ENCODE measurements at places on chromosomes 5 and 9. TPM values are rescaled to one million over a fixed set of nuclear protein-coding genes. Genes with fewer than 3 reads are reported as not detected.

GRCh38 chr9:129287619-129288305 is 109.7 kb upstream of the IER5L start:
- DNase-seq = no peak

- no peak for DNase-seq
Observed at GRCh38 chr9:98927724-98928123, 16.0 kb upstream of the COL15A1 start.

- no peak for DNase-seq
Observed at GRCh38 chr5:32346869-32347268, 34.1 kb upstream of the MTMR12 start.

GRCh38 chr9:128216781-128217553 is 13.8 kb downstream of the DNM1 start:
- peak; percentile 57 for DNase-seq

- DNase-seq = no peak
Observed at GRCh38 chr5:181233088-181233800, 10.2 kb downstream of the TRIM41 start.

DNA sequence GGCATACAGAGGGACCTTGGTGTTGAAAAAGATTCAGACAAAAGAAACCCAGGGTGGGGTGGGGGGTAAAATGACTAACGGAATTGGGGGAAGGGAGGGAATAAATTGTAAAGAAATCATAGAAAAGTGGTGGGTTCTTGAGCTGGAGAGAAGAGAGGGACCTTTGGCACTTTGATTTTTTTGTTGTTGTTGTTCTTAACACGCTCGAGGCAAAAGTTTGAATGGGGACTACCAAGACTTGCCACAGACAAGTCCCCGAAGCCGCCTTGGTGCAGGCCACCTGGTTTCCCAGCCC is 616 bp downstream of the VCAN start:
- DNase-seq = no peak

DNA sequence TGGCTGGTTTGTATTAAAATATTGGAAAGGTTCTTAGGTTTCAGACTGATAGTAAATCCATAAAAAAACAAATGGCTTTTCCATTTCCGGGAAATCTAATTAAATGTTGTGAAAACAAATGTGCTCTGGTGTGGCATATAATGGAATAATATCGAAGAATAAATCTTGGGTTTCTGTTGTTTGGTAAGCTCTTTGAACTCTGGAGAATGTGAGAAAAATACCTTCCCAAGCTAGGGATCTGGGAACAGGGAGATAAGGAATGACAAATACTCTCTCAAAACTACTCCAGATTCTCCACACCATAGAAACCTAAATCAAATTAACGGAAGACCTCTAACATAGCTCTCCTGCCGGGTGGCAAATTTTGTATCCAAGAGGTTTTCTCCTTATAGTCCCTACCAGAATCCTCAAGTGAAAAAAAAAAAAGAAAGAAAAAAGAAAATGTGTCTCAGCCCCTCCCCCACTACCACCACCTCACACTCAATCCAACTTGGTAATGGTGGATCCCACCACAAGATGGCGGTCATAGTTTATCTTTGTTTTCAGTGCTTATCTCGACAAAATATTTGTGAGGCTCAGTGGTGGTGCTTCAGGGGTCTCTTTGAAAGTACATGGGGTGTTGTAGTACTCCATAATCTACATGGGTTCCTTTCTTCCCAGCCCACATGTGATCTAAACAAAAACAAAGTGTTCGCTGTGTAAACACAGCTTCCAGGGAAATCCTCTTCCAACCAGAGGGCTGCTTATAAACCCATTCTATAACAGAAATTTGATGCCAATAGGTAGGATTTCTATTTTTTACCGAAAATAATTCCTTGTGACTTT is 54.5 kb upstream of the FST start:
- DNase-seq = no peak

GRCh38 chr9:97280755-97281330 is 26.6 kb upstream of the CCDC180 start:
- no peak for DNase-seq

GRCh38 chr9:15048772-15049171 is 138.5 kb upstream of the FREM1 start:
- no peak for DNase-seq

GRCh38 chr5:83922699-83923098 is 202.0 kb upstream of the HAPLN1 start:
- DNase-seq = no peak

DNA sequence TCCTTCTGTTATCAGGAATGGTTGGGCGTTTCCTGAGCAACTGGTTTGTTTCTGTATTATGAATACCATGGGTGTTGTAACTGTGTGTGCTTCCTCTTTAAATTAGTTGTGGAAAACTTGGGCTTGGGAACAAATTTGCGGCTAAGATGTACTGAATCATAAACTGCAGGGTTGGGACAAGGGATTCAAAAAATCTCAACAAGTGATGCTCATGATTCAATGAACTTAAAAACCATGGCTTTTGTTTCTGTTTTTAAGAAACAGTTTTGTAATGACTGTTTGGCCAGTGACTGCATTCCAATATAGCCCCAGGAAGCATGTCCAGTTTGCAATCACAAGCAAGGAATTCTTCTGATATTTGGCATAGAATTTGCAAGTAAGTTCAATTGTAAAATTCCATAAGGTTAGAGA is 657.5 kb upstream of the WWC1 start:
- no peak for DNase-seq

- DNase-seq = no peak
Observed at GRCh38 chr9:94286116-94286515, 27.0 kb downstream of the ZNF169 start.

- DNase-seq = no peak
Observed at GRCh38 chr5:79077680-79078365, 8.3 kb downstream of the BHMT2 start.

- no peak for DNase-seq
Observed at GRCh38 chr9:78273761-78274160, 23.2 kb upstream of the PSAT1 start.

- DNase-seq = peak; percentile 90
Observed at GRCh38 chr5:61625681-61626621, 293.9 kb downstream of the ZSWIM6 start.

- DNase-seq = no peak
Observed at GRCh38 chr5:128667751-128668150, 129.7 kb upstream of the FBN2 start.

DNA sequence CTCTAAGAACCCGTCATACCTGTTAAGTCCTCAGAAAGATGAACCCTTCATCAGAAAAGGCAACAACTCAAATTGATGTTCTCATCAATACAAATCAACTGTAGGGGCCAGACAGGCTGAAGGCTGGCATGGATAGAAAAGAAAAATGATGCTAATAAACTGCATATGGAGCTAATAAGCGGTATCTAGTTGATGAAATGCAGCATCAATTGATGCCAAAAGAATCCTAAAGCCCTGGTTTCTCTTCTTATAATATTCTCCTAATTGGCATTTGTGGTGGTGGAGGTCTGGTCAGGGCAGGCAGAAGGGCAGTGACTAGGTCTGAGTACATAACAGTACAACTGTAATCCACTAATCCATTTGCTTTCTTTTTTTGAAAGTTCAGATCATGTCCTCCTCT is 322.5 kb downstream of the SPOCK1 start:
- no peak for DNase-seq

- DNase-seq = no peak
Observed at GRCh38 chr5:67748165-67748690, 467.3 kb upstream of the PIK3R1 start.

- peak; percentile 52 for DNase-seq
Observed at GRCh38 chr9:72038408-72038807, 22.0 kb downstream of the C9orf57 start.

DNA sequence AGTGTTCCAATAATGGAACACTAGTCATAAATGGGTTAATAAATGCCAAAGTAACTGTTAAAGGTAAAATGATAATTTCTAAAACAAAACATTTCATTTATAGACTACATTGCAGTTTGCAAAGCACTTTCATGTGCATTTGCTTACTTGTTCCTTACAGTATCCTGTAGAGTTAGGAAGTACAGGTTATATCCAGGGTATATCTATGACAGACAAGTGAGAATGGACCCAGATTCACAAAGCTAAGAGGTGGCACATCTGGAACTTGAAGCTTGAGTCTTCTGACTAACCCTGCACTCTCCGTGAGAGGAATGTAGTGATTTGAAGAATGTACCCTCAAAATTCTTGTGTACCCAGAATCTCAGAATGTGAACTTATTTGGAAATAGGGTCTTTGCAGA is 121.4 kb downstream of the FER start:
- DNase-seq = no peak

- peak; percentile 81 for DNase-seq
Observed at GRCh38 chr9:4301971-4302427, 2.1 kb upstream of the GLIS3 start.

DNA sequence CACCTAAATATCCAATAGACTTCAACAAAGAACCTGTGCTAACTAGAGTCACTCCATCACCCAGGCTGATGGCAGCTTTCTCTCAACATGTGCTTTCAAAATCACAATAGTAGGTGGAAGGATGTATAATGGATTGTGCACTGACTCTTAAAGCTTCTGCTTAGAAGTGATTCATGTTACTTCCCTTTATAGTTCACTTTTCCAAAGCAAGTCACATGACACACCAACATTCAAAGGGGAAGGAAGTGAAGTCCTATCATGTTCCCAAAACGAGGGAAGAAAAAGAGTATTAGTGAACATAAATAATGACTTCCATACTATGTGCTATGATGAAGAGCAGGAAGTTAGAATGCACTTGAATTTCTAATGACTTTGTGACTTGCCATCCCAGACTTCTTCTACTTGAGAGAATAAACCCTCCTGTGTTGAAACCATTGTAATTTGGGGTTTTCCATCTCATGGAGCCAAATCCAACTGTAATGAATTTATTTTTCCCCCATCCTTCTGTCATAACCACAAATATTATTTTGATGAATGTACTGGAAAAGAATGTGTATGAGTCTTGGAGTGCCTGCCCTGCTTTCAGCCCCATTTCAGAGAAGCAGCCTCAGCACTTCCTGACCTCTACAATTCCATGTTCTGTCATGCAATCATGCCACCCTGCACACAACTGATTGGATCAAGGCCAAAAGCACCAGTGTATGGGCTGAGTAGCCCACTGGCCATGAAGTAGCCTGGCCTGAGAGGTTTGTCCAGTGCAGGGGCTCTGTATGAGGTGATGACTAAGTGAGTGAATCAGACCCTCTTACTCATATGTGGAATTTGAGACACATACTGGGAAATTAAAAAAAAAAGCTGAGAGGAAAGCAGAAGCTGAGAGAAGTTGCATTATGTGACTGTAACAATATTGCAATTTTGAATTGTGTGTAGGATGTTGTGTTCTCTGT is 525.9 kb upstream of the CLINT1 start:
- no peak for DNase-seq

GRCh38 chr5:178325679-178326373 is 93.2 kb upstream of the PHYKPL start:
- DNase-seq = peak; percentile 40

- DNase-seq = no peak
Observed at GRCh38 chr5:107783551-107783950, 112.8 kb upstream of the EFNA5 start.

GRCh38 chr5:176646049-176646706 is 1.1 kb upstream of the TSPAN17 start:
- DNase-seq = no peak

DNA sequence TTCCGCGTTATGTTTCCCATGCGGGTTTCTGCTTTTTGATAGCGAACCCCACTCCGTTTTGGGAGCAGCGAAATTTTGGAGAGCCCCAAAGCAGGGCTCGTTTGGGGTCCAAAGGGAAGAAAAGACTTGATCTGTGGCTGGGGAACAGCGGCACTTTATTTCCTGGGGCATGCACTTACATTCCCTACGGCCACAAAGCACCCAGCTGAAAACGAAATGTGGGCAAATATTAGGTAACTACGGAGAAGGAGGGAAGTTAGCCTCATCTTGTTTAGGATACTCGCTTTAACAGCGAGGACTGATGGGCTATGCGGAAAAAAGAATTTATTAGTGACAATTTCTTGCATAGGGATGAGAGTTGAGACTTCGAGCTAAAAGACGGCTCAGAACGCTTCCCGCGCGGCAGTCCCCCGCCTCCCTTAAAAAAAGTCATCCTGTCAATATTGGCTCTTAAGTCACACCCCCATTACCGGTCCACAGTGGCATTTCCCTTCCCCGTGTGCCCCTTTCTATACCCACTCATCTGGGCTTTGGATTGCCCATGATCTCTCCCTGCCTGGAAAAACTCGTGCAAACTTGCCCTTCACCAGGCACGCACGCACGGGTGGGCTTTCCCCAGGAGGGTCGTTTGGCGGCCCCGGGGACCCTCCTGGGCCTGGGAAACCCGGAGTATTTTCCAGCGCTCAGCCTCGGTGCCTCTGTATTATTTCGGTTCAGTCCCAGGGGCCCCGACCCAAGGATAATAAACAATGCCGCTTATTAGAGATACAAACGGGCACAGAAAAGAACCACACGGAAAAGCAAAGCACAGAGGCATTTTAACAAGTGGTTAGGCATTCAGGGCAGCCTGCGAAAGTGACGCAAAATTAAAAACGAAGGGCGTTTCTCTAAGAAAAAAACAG is 35.8 kb upstream of the NFIB start:
- DNase-seq = no peak

- no peak for DNase-seq
Observed at GRCh38 chr5:40834391-40834848, 602 bp downstream of the RPL37 start.

DNA sequence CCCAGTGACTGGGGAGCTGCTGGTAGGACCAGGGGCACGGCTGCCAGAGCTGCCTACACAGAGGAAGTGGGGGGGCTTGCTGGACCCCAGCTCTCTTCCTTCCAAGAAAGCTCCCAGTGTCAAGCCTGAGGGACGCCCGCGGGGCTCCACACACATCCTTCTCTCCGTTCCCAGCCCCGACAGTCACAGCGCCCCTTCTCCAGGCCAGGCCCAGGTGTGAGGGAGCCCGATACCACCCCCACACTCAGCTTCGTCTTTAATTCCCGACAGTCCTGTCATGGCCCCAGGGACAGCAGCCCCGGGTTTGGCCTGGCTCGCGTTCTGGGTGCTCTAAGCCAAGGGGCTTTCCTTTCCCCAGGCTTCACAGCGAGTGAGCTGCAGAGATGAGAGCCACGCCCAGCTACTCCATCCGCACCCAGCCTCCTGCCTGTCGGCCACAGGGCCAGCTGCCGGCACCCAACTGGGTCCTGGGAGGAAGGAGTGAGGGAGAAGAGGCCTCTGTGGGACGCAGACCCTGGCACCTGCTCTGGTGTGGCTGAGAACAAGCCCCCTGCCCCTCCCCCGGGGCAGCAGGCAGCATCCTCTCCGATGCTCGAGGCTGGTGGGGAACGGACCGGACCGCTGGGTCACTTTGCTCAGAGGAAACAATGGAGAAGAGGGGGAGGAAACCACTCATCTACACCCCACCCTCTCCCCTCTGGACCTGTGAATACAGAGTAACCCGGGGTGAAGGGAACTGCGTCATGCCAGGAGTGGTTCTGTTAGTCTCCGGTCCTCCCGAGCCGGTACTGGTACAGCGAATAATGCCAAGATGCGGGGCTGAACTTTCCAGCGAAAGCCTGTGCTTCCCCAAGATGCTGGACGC is 53.9 kb upstream of the PHYKPL start:
- DNase-seq = peak; percentile 26

UBE2B gene
- 236 TPM for total RNA-seq

SRD5A1 gene
- 2.1 TPM for total RNA-seq

GPR150 gene
- not detected for total RNA-seq

FXN gene
- 38.0 TPM for total RNA-seq

OTP gene
- total RNA-seq = not detected

OLFML2A gene
- total RNA-seq = 27.5 TPM

MEF2C gene
- total RNA-seq = 52.3 TPM

BARHL1 gene
- not detected for total RNA-seq

TAF11L11 gene
- total RNA-seq = not detected

TXNDC8 gene
- total RNA-seq = not detected

C9 gene
- total RNA-seq = not detected

IRX4 gene
- total RNA-seq = 15.8 TPM

PTRH1 gene
- total RNA-seq = 13.3 TPM

TAF11L5 gene
- total RNA-seq = not detected

PDLIM4 gene
- total RNA-seq = 5.2 TPM
